ENCODE measurements at places on chromosomes 3 and 15.
A peak's percentile ranks its signal among the peaks of the same experiment; 100 is the strongest.

GRCh38 chr3:13233487-13234485, 160.6 kb upstream of the IQSEC1 start:
- DNase-seq: no peak

DNA sequence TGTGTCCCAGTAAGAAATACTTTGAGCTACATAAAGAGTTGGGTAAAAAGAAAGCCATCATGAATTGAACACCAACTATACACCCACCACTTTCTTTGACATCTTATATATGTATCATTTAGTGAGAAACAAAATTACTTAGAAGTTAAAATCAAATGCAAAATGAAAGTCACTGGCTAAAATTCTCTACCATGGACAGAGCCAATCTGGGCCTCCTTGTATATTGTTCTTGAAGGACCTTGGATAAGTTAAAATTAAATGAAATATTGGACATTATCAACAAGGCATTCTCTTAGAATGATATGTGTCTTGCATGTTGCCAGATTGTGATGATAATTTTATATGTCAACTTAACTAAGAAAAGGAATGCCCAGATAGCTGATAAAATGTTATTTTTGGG, 64.2 kb upstream of the CHL1 start:
- DNase-seq: no peak

DNA sequence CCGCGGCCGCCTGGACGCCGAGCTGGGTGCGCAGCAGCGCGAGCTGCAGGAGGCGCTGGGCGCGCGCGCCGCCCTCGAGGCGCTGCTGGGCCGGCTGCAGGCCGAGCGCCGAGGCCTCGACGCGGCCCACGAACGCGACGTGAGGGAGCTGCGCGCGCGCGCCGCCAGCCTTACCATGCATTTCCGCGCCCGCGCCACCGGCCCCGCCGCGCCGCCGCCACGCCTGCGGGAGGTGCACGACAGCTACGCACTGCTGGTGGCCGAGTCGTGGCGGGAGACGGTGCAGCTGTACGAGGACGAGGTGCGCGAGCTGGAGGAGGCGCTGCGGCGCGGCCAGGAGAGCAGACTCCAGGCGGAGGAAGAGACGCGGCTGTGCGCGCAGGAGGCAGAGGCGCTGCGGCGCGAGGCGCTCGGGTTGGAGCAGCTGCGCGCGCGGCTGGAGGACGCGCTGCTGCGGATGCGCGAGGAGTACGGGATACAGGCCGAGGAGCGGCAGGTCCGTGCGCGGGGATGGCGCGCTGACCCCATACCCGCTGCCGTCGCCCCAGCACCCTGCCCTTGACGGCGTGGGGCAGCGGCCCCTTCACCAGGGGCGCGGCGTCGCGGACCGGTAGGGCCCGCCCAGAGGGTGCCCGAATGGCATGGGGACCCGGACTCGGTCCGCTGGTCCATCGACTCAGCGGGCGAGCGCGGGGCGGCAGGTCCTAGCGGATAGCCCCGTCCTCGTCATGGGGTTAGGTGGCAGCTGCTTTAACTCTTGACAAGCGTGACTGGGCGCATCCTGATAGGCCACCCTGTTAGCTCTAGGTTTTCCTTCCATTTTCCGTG, 848 bp downstream of the SYNM start:
- DNase-seq: peak; percentile 12

DNA sequence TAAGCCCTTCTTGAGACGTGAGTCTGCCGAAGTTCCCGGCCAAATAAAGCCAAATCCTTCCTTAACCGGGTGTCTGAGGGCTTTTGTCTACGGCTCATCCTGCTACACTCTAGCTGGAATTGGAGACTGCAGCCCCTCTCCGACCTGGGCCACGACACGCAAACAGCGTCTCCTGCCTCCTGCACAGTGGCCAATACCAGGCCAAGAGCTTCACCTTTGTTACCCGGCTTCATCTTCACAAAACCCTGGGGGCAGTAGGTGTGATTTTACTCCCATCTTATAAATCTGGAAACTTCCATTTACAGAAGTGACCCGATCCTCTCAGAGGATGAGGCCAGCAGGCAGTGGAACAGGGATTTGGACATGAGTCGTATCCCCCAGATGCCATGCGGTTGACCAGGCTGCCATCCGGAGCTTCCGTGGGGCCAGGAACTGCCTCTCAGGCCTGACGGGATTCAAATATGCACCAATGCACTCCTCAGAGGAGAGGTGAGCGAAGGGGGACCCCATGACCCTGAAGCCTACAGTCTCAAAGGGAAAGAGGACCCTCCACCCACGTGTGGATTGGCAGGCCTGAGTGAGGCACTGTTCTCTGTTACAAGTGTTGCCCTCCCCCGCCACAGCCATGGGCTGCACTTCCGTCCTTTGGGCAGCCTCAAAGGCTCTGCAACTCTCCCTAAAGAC, 53.2 kb upstream of the KLF13 start:
- DNase-seq: no peak

- DNase-seq: no peak
Measured at GRCh38 chr3:13405614-13406013, 14.5 kb downstream of the NUP210 start.

GRCh38 chr15:91488452-91488851, 365.1 kb upstream of the SLCO3A1 start:
- DNase-seq: no peak

GRCh38 chr15:80835336-80835735, 56.2 kb downstream of the CEMIP start:
- no peak for DNase-seq

DNA sequence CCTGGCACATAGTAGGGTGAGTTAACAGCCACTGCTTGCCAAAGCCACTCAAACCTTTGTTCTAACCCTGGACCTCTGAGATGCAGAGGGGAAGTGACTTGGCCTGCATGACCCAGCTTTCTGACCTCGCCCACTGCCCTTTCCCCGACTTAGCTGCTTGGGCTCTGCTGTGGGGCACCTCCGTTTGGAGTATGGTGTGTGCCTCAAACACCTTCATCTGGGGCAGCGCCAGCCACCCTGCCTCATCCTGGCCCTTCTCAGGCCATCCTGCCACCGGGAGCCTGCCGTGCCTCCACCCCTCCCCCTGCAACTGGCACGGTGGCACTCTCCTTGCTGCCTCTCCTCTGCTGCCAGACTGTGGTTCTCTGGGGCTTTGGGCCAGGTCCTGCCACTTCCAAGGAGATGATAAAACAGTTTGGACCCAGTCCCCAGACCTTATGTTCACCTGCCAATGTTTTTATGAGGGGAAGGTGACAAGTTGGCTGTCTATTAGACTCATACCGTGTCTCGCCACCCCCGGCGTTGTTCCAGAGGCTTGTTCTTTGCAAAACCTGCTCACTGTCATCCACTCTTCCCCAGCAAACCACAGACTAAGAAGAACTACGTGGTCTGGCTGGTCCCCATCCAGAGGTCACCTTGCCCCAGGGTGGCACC, 32.2 kb downstream of the SLC6A6 start:
- DNase-seq: no peak

- no peak for DNase-seq
Measured at GRCh38 chr15:80580536-80581260, 114.4 kb upstream of the ABHD17C start.

DNA sequence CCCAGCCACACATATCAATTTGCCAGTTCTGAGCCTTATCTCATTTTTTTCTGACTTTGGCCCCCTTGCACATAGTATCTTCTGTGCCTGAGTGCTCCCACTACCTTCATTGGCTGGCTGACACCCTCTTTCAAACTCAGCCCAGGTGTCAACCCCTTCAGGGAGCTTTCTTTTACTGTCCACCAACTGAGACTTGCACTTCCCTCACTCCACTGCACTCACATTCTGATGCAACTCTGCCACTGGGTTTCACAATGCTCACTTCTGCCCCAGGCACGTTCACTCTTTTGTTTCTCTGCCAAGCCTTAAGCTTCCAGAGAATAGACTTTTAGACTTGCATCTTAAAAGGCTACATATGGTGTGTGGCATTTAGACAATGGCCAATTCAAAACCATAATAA, 101.5 kb upstream of the CBLB start:
- DNase-seq: no peak

GRCh38 chr15:74585191-74585590, 30.4 kb upstream of the CLK3 start:
- no peak for DNase-seq

DNA sequence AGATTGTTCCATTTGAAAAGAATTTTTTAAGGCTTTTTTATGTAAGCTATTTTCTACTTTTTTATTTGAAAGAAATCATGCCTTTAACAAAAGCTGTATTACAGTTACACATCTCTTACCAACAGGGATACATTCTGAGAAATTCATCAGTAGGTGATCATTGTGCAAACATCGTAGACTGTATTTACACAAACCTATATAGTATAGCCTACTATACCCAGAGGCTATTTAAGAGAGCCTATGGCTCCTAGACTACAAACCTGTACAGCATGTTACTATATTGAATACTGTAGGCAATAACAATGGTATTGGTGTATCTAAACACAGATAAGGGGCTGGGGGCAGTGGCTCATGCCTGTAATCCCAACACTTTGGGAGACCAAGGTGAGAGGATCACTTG, 43.1 kb downstream of the PEAK1 start:
- no peak for DNase-seq

GRCh38 chr15:64090527-64090926, 3.1 kb downstream of the CIAO2A start:
- no peak for DNase-seq

DNA sequence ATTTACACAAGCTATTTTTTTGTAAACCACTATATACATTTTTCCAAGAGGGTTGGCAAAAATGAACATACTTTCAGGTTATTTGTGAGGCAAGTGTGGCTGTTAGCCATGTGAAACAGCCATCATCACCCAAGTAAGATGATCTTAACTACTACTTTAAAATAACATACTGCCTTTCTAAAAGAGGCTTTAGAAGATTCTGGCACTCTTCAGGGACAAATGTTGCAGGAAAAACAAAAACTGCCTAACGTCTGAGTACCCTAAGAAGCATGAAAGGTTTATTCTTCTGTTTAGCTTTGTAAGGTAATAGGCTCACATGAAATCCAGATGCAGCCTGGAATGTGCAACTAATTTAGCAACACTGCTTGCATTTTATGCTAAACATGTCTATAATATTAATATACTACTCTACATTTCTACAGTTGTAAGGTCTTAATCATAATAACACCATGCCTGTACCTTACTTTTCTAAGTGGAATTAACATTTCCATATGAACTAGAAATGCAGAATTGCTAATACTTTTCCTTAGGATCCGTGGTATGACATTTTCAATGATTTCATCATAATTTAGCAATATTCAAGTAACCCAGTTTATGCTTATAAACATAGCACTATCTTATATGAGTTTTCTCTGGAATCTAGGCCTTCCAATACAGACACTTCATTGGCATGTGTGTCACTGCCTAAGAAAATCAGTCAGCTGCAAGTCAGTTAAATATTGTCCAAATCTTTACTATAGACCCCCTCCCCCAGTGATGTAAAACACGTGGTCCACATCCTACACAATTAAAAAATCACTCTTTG, 4.5 kb upstream of the LSAMP start:
- DNase-seq: no peak

DNA sequence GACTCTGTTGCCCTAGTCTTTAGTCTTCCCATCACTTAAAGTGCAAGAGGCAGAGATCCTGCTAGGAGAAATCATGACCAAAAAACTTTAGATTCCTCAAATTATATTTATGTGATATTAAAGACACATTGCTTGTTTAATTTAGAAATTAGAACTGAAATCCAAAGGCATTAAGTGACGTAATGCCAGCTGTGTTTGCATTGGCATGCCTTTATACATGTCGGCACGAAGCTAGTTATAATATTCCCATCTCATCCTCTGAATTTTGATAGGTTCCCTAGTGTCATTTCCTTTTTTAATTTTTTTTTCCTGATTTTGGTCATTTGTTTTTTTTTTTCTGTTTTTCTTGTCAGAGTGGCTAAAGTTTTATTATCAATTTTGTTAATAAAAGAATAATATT, 203.5 kb upstream of the ZBTB20 start:
- no peak for DNase-seq

DNA sequence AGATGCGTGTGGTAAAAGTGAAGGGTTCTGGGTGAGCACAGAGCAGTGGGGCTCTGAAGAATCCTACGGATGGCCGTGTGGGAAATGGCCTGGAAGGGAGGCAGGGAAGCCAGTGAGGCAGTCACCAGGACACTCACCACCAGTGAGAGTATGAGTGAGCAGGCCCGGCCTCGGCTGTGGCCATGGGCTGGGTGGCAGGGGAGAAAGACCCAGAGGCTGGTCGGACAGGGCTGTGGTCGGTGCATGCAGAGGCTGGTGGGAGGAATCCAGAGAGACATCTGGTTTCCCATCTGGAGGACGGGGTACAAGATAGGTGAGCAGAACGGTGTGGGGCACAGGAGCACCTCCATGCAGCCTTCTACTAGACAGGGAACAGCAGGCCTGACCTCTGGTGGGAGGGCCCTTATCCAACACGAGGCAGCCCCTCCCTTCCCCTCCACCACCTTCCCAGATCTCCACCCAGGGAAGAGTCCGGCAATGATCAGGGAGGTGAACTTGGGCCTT, 10.1 kb downstream of the PCSK6 start:
- no peak for DNase-seq

GRCh38 chr3:151156618-151157216, 46.3 kb downstream of the GPR171 start:
- DNase-seq: no peak

DNA sequence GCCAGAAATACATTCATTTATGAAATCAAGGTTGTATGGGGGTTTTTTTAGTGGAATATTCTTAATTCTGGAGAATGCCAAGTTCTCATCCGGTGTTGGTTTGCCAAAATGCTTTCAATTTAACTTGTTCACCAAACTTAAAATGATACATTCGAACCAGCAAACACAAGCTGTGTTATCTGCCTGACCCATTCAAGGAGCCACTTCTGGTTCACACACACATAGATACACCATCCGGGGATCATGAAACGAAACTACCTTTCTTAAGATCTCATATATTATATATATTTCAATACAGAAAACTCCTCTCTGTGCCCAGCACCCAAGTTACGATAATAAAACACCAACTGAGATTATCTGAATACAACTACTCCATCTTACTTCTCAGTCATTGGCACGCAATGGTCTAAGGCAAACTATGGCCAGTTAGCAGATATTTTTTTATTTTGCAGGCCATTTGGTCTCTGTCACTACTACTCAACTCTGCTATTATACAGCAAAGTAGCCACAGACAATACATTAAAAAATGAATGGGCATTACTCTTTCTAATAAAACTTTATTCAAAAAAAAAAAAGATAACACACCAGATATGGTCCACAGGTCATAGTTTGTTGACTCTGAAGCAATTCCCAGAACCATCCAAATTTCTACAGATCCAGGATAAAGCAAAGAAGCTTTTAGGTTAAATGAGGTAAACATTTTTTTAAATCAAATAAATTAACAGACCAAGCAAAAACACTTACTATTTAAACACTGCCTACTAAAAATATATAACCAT, 89.6 kb downstream of the TBL1XR1 start:
- DNase-seq: no peak

- no peak for DNase-seq
Measured at GRCh38 chr3:181383760-181384159, 328.0 kb upstream of the SOX2 start.

GRCh38 chr15:94744080-94744793, 512.9 kb downstream of the MCTP2 start:
- DNase-seq: no peak
